H9 (cell line): ENCODE measurements at places on chromosomes 11 and 22. TPM values are rescaled to one million over a fixed set of nuclear protein-coding genes. Genes with fewer than 3 reads are reported as not detected.

PKP3 gene
- total RNA-seq = 41.7 and 43.8 TPM in 2 replicates

GRCh38 chr11:93143800-93144199 lies 54.0 kb downstream of the SLC36A4 start:
- DNase-seq = no peak

IL18 gene
- total RNA-seq = 0.31 TPM in 1 of 2 replicates, not detected in the other

- peak; percentile 33 for DNase-seq
Measured at GRCh38 chr11:70528046-70528793, 129.9 kb downstream of the CTTN start.

- DNase-seq = no peak
Measured at GRCh38 chr11:116537709-116538108, 235.1 kb downstream of the BUD13 start.

- DNase-seq = no peak
Measured at GRCh38 chr11:41999066-41999465, 539.6 kb upstream of the LRRC4C start.

DNA sequence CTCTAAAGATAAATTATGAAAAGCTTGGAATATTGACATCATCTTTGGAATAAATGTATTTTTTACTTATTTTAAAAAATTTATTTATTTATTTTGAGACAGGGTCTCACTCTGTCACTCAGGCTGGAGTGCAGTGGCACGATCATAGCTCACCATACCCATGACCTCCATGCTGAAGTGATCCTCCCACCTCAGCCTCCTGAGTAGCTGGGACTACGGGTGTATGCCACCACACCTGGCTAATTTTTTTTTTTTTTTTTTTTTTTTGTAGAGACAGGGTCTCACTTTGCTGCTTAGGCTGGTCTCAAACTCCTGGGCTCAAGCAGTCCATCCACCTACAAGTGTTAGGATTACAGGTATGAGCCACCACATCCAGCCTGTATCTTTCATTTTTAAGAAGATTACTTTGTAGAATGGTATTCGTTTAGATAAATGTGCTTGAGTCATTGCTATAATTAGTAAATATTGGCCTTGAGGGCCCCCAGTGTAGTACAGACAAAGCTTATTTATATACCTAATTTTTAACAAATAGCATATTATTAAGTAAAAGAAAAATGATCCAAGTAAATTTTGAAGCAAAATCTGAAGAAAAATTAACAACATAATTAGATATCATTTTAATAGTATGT lies 8.5 kb downstream of the SWAP70 start:
- DNase-seq = no peak

- peak; percentile 58 for DNase-seq
Measured at GRCh38 chr22:38733329-38733723, 22.5 kb downstream of the SUN2 start.

CACNA1I gene
- total RNA-seq = 0.50 and 0.53 TPM in 2 replicates

DNA sequence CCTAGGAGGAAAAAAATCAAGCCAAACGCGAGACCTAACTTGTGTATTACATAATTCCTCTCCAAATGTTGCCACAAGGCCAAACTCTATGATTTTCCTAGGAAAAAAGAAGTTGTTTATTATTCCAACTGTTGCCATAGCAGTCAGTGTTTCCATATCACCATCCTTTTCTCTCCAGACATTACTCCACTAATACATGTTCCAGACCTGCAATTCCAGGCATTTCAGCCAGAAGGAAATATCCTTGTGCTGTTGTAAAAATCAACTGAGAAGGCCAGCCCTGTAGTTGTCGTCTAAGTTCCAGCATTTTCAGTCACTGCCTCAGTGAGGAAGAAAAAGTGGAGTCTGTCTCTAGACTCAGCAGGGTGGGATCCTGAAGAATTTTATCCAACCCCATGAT lies 33.1 kb upstream of the PAMR1 start:
- DNase-seq = no peak

- no peak for DNase-seq
Measured at GRCh38 chr22:46175631-46176030, 25.3 kb downstream of the PPARA start.

DNA sequence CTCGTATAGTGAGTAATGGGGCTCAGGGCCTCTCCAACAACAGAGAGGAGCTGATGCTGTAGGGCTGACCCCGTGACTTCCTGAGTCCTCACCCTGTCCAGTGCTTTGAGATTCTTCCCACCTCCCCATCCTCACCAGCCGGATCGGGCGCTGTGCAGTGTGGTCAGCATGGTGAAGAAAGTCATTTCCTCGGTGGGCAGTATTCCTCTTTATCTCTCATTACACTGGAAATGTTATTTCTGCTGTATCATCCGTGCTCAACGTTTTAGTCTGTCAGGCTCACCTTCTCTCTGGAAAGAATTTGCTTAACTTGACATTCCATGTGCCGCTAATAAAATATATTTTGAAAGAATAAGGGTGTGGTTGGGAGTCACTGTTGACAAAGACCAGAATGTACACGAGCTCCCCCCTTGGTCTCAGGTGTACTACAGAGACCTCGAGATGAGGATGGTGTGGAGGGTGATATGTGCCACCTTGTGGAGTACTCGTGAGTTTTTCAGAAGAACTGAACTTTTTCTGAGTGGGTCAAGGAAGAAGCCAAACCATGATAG lies 25.7 kb upstream of the SCGB1A1 start:
- DNase-seq = no peak

DNA sequence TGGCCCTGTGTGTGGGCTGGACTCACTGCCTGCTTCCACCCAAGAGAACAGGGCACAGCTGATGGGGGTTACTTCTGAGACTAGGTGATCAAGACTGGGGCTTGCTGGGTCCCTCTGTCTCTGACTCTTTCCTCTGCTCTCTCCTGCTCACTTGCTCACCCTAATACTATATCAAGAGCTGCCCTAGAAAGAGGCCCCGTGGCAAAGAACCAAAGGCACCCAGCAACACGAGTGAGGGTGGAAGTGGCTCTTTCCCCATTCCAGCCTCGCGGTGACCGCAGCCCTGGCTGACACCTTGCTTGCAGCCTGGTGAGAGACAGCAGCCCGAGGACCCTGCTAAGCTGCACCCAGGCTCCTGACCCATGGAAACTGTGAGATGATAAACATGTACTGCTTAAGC lies 20.7 kb upstream of the NFAM1 start:
- DNase-seq = no peak
